ENCODE measurements at places on chromosomes 3 and 15.

DNA sequence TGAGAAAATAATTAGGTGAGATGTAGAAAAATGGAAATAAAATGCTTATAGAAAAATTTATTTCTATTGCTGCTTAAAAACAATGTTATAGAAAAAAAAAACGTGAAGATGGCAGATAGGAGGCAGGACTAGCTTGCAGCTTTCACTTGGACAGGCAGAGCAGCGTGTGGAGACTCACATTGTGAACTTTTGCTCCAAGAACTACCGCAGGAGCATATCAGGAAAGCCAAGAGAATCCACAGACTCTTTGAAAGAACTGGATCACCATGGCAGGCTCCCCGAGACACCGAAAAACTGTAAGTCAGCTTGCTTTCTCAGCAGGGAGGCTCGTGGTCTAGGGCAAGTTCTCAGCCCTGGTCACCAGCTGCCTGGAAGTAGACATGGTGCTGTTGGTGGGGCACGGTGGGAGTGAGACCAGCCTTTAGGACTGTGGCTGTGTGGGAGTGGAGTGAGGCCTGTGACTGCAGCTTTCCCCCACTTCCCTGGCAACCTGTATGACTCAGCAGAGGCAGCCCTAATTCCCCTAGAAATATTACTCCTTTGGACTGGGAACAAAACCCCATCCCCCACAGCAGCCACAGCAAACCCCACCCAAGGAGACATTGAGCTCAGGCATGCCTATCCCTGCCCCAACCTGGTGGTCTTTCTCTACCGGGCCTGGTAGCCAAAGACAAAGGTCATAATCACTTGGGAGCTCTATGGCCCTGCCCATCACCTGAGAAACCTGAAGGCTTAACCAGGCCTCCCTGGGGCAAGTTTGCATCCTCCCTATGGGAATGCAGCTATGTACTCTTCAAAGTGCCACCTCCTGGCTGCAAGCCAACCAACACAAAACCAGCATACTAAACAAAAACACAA, 22.8 kb downstream of the STRIT1 start:
- no peak for DNase-seq

GRCh38 chr3:185837414-185837813, 12.6 kb upstream of the IGF2BP2 start:
- DNase-seq, result no peak

DNA sequence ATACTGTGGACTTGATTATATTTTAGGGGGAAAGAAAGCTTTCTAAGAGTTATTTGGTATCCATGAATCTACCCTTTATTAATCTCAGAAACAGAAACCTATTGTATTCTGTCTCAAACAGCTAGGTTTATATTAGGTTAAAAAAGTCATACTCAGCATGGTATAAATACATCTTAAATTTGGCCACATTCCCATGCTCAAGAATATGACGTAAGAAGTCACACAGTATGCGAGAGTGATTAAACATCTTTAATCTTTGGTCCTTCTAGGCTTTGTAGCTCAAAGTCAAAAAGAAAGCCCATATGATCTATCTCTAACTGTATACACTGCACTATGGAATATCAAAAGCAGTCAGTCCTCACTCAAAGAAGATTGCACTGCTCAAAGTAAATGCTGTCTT, 131.4 kb downstream of the EPHA3 start:
- DNase-seq, result no peak

GRCh38 chr15:93562395-93563123, 473.5 kb upstream of the RGMA start:
- DNase-seq, result no peak

DNA sequence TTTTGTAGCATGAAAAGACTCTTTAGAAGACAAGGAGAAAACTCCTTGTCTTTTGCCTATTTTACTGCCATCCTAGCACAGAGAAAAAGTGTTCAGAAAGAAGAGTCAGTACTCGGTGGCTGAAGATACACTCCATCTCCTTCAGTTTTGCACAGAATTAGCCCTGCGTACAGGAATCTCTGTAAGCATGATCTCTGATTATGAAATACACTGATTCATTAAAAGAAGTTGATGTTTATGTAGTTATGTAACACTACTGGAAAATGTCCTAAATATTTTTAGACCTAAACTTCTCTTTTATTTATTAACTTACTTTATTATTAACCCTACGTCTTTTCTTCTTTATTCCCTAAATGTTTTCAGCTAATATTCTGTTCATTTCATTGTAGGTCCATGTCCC, 138.4 kb downstream of the LEKR1 start:
- DNase-seq, result no peak

DNA sequence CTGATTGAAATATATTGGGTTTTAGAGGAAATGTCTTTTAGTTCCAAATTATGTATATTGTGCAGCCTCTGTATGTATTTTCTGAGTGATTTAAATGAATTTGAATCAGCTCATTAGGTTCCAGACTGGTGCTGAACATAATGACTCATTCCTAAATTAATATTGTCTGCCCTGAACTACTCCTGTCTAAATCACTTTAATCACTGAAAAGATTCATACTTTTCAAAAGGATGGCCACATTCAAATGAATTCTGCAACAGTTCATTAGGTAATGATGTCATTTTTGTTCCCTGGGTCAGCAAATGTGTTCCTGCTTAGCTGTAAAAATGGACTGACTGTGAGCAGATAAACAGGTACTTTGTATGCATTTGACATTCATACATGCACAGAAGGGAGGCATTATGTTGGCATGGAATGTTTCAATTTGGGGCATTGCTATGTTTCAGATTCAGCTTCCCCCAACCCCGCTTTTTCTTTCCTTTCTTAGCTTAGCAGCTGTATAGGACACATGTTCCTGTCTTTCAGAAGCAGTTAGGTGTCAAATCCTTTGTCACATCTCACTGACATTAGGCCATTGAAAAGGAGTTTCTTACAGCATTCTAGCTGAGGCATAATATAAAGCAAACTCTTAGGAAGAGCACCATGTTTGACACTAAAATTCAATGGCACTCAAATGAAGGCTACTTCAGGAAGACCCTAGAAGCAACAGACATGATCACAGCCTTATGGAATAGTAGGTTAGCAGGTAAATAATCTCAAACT, 318.5 kb upstream of the ARPP21 start:
- DNase-seq, result no peak

DNA sequence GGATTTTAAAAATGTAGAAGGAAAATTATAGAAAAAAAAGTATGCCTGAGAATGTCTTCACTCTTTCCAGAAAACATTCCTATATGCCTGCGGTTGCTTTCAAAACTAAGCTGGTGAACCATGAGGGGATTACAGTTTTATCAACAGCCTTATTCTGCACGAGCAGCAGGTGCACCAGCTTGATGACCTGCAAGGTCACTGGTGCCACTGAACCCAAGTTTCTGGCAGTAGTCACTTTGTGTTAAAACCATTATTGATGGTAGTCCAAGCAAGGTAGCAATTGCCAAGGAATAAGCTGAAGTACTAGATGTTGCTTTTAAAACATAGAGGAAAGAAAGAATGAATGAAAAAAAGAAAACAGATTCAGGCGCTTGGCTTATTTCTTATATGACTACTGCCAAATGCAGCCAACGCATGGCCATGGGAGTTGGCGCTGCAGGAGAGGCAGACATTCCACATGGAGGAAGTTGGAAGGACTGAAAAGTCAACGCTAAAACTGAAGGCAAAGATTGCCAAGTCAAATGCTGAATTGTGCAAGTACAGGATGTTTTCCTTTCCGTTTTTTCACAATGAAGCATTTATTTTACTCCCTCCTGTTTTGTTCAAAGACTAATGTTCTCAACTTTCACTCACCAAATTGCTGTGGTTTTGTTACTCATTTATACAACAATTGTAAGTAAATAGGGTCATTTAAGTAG, 601.4 kb downstream of the CADM2 start:
- no peak for DNase-seq

All from BJ (cell line).